GOT3 (cell line): ENCODE measurements at places on chromosomes 7 and 10.

- no peak for DNase-seq
These were observed 21.0 kb upstream of the TSPAN33 start for GRCh38 chr7:129123510-129123857.

- DNase-seq: no peak
These were observed 27.2 kb downstream of the PODXL start for GRCh38 chr7:131529179-131529578.

DNA sequence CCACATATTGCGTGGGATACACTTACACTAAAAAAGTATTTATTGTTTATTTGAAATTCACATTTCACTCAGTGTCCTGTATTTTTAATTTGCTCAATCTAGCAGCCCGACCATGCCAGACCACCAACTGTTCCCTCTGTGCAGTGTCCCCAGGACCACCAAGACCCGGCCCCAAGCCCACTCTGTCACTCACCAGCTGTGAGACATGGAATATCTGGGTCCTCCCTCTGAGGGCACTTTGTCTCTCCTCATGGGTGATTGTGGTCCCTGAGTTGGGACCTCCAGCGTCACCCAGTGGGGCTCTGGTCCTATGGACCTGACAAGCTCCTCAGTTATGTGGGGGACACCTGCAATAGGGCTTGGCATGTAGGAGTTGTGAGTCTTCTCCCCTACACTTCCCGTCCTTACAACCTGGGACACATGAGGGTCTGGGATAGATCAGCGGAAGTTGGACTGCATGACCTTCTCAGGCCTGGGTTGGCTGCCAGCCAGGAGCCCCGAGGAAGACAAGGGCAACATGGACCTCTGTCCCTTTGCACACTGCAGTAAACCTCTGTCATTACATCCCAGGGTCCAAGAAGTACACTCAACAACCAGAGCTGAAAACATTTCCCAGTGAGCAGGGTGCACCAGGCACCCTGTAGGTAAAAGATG, 12.1 kb downstream of the C10orf71 start:
- DNase-seq: no peak

- DNase-seq: no peak
These were observed 110.6 kb downstream of the RAB11FIP2 start for GRCh38 chr10:117936141-117936540.

- DNase-seq: no peak
These were observed 57.3 kb upstream of the CAPZA2 start for GRCh38 chr7:116805100-116805544.

GRCh38 chr10:119199231-119199992, 8.0 kb upstream of the GRK5 start:
- no peak for DNase-seq

DNA sequence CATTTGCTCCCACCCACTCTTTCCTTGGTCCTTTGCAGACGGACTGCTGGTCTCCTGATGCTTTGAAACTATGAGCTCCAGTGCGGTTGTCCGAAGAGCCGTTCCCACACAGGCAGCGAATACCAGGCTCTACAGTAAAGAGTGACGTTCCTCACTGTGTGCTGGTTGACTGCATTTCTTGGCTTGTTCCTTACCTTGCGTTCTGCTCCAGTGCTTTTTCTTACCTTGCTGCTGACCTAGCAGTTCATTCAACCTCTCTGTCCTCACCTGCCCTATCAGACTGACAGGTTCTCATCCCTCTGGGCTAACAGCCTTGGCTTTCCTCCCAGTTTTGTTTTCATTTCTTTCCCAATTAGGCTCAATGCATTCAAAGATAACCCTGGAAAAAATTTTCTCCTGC, 214.8 kb downstream of the TMEM178B start:
- no peak for DNase-seq

DNA sequence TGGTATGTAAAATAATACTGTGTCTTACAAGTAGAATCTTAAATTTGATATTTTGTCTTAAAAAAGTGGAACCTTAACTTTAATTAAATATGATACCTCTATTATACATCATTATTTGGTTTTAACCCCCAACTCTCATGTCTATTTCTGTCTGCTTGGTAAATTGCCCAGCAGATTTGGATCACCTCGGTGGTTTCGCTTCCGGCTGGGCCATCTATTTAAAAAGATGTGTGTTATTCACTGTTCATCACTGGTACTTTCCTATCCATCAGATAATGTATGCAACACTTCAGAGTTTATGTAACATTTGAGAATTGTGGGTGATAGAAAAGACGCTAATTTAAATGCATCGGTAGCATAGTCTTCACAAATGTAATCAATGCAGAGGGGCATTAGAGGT, 119.7 kb downstream of the SND1 start:
- DNase-seq: no peak

DNA sequence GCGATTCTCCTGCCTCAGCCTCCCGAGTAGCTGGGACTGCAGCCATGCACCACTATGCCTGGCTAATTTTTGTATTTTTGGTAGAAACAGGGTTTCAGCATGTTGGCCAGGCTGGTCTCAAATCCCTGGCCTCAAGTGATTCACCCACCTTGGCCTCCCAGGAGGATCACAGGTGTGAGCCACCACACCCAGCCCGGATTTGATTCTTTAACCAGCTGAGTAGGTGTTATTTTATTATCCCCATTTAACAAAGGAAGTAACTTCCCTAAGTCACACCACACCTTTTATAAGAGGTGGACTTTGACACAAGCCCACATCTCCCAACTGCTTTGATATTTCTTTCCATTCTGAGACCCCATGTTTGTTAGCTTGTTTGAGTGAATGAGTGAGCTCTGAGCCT, 25.0 kb downstream of the SLC25A28 start:
- no peak for DNase-seq

GRCh38 chr10:84084342-84084741, 55.0 kb upstream of the GHITM start:
- no peak for DNase-seq

- DNase-seq: no peak
These were observed 44.8 kb upstream of the GDF10 start for GRCh38 chr10:47255033-47255813.

- no peak for DNase-seq
These were observed 851 bp downstream of the MKRN1 start for GRCh38 chr7:140478246-140479061.

DNA sequence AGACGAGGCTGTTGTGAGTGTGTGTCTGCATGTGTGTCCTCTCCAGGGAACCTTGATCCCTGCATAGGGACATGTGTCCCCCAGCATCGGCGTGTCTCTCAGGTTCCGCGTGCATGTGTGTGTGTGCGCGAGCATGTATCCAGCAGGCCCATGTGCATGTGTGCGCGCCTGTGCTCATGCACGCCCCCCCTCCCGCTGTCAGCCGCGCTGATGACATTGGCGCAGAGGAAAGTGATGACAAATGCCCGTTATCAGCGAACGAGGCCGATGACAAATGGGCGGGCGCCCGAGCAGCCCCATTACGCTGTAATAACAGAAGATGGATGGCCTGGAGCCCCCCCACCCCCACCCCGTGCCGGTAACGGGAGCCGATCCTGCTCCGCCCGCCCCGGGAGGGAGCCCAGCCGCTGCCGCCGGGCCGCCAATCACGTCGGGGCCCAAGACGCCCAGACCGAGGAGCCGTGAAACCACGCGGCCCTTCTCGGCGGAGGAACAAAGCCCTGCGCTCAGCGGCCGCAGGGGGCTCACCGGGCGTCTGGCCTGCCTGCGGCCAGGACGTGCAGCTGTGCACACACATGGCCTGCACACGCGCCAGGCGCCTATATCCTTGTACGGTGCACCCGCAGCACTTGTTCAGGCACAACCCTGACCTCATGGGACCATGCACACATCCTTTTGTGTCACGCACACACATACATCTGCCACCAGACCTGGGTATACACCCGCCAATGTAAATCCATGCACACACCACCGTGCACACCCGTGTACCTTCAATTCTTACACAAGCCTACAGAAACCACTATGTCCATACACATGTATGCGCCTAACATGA, 21.5 kb downstream of the POLL start:
- no peak for DNase-seq

GRCh38 chr10:45447416-45447815, 73.4 kb downstream of the ALOX5 start:
- no peak for DNase-seq

DNA sequence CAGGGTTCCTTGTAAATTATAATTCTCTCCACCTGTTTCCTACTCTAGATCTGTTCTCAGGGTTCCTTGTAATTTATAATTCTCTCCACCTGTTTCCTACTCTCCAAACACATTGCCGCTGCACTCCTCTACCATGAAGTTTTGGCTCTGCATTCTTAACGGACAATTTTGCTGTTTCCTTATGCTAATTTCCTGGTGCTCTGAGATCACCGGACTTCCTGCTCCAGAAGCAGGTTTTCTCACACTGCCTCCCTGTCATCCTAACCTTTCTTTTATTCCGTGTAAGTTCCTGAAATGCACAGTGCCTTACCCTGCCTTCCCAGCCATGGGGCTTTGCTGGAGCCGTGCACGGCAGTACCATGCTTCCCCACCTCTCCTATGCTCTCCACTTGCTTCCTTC, 256.8 kb downstream of the PLXNA4 start:
- no peak for DNase-seq

- no peak for DNase-seq
These were observed 115.8 kb downstream of the SEMA3D start for GRCh38 chr7:85070967-85071628.

DNA sequence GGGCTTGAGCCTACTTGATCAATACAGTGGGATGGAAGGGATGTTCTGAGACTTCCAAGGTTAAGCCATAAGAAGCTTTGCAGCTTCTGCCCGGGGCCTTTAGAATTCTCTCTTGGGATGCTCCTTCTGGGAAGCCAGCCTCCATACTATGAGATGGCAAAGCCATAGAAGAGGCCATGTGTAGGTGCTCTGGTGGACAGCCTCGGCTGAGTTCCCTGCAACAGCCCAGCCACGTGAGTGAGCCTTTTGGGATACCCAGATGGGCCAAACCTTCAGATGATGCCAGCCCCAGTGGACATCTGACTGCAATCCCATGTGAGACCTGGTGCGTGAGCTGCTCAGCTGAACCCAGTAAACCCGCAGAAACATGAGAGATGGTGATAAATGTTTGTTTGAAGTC, 370.6 kb downstream of the RPS24 start:
- DNase-seq: no peak

- no peak for DNase-seq
These were observed 778 bp upstream of the GET4 start for GRCh38 chr7:875476-876076.

- DNase-seq: no peak
These were observed 365.0 kb downstream of the KIF20B start for GRCh38 chr10:90066435-90066834.

- no peak for DNase-seq
These were observed 170.5 kb downstream of the CCDC7 start for GRCh38 chr10:32616438-32616837.
